CD14-positive monocyte (primary cell): ENCODE measurements at places on chromosomes 3 and 15.

DNA sequence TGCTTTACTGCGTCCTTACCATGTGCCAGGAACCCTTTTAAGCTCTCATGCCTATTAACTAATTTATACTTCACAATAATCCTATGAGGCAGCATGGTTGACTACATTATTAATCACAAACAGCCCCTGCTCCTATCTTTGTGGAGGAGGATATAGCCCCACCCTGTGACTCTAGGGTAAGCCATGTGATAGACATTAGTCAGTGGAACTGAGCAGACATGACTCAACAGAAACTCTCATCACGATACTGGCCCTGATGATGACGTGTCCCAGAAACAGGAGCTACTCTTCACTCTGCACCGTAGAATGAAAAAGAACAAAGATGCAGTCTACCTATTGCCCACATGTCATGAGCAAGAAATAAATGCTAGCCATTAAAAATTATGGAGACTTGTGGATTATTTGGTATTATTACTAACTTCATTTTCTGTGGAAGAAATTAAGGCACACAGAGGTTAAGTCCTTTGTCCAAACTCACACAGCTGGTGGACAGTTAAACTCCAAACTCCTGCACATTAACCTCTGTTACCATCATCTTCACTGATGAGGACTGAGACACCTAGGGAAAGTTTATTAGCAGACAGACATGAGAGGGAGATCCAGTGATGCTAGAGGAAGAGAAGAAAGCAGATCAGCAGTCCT is 51.2 kb downstream of the CFAP20DC start:
- DNase-seq = peak; percentile 44

DNA sequence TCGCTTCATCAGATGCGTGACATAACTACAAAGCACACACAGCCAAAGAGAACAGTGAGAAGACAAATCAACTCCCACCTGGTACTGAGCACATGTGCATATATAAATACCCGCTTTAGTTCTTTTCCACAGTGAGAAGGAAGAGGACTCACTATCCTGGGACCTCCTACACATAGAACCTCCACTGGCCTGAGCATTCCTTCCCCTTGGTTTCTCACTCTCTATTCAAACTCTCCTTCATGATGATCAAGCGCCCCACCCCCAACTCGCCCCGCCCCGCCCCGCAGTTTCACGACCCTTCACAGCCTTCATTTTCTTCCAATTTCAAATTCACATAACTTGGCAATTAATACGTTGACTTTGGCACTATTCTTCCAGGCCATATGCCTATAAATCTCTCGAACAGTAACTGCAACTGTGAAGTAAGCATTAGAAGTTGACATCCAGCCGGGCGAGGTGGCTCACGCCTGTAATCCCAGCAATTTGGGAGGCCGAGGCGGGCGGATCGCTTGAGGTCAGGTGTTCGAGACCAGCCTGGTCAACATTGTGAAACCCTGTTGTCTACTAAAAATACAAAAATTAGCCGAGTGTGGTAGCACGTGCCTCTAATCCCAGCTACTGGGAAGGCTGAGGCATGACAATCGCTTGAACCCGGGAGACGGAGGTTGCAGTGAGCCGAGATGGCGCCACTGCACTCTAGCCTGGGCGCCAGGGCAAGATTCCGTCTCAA is 1.1 kb downstream of the RPS17 start:
- no peak for DNase-seq

DNA sequence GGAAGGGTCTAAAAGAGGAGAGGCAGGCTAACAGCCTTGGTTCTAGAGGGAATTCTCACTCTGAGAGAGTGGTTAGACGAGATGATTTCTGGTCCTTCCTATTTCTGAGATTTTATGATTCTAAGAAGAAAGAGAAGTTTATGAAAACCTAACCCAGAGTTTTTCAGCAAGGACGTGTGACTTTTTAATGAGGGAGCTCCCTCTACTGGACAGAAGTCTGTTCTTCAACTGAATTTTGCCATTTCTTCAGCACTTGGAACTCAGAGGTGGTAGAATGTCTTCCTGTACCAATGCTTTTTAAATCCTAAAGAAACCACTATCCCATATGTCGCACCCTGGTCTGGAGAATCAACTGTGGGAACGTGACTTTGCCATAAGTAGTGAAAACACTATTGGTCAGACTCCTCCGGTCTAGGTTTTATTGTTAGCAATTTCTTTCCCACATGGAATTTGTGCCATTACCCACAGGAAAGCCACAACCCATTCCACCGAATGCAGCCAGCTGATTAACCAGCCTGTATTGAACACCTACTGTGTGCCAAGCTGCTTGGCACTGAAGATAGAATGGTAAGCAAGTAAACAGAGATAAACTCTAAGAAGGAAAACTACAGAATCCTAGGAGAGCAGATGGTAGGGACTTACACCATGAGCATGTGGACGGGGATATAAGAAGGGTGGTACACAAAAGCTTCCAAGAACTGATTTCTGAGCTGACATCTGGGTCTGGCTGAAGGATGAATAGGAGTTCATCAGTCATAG is 199.5 kb upstream of the LMCD1 start:
- DNase-seq = no peak

DNA sequence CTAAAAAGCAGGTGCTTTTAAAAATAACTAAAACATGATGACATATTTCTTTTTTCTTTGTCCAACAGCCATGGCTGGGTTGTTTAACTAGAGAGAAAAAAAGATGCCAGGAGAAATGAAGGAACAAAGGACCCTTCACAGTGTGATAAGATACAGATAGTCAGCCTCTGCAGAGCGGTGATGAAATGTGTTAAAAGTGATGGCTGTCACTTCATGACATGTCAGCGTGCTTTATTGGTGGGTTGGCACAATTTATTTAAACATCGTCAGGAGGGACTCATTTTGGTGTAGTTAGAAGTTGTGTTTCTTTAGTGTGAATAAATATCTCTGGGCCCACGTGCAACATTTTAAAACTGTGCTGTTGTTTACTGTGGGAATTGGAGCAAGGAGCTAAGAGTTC is 887.4 kb upstream of the CFAP20DC start:
- DNase-seq = no peak

DNA sequence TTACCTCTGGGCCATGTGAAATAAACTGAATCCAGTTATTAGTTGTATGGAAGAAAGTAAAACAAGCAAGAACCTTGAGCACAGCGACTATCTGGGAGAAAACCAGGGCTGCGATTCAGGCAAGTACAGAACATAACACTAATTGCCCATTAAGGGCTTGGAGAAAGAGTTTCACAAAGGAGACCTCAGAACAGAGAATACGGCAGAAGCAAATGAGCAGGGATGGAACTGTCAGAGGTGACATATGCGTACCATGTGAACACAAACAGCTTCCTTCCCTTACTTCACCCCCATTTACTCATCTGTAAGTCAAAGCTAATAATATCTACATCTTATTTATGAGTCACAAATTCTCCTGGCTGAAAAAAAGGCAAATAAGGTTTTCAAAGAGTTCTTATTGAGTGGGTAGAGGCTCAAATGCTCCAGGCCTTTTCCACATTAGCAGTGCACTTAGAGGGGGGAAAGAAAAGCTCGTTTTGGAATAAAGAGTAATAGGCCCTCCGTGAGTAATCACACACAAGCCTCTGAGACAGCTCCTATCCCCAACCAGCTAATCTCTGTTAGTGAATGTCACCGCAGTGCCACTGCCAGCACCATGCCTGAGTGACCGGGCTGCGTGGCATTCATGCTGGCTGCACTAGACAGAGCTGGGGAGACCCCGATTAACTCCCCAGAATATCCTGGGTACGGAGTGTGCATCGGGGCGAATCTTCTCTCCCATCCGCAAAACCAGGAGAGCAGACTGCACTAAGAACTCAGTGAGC is 2.6 kb downstream of the PCSK6 start:
- DNase-seq = no peak

GRCh38 chr3:4993276-4994143 is 14.3 kb downstream of the BHLHE40 start:
- peak; percentile 1 for DNase-seq
